ENCODE measurements at places on chromosomes 2 and 18.

DNA sequence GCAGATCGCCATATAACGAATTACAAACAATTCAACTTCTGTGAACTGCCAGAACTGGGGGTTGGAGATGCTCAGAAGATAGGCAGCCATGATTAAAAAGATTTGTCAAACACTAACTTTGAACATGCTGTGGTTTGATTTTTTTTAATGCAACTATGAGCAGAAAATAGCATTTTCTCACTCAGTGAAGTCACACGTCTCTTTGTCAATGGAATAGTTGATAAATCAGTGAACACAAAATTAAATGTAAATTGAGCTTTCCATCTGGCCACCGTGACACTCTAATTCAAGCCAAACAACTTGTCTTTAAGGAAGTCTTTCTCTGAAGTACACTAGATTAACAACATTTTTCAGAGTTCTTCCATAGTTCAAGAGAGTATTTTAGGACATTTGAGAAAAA is 228.6 kb upstream of the LINC00305 start:
- DNase-seq = no peak

- no peak for DNase-seq
Measured at GRCh38 chr2:120650022-120650644, 85.5 kb upstream of the GLI2 start.

DNA sequence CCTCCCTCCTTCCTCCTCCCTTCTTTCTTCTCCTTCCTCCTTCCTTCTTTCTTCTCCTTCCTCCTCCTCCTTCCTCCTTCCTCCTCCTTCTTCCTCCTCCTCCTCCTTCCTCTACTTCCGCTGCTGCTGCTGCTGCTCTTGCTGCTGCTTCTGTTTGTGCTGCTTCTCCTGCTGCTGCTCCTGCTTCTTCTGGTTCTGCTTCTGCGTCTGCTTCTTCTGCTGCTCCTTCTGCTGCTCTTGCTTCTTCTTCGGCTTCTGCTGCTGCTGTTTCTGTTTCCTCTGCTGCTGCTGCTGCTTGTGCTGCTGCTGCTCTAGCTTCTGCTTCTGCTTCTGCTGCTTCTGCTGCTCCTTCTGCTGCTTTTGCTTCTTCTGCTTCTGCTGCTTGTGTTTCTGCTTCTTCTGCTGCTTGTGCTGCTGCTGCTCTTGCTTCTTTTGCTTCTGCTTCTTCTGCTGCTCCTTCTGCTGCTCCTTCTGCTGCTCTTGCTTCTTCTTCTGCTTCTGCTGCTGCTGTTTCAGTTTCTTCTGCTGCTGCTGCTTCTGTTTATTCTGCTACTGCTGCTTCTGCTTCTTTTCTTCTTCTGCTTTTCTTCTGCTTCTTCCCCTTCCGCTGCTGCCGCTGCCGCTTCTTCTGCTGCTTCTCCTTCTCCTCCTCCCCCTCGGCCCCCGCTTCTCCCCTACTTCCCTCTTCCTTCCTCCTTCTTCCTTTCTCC is 8.6 kb downstream of the SNRNP27 start:
- DNase-seq = no peak

DNA sequence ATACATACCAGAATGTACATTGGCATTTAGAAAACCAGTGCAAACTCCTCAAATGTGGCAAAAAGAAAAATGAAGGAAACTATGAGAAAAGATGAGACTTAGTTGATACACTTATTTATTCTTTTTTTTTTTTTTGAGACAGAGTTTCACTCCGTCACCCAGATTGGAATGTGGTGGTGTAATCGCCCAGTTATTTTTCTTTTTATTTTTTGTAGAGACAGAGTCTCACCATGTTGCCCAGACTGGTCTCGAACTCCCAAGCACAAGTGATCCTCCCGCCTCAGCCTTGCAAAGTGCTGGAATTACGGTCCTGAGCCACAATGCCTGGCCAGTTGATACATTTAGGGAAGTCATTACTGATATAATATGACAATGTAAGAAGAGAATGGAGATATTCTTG is 274.2 kb upstream of the LRATD1 start:
- DNase-seq = no peak

- DNase-seq = no peak
Measured at GRCh38 chr2:24365826-24366225, 5.5 kb upstream of the ITSN2 start.

DNA sequence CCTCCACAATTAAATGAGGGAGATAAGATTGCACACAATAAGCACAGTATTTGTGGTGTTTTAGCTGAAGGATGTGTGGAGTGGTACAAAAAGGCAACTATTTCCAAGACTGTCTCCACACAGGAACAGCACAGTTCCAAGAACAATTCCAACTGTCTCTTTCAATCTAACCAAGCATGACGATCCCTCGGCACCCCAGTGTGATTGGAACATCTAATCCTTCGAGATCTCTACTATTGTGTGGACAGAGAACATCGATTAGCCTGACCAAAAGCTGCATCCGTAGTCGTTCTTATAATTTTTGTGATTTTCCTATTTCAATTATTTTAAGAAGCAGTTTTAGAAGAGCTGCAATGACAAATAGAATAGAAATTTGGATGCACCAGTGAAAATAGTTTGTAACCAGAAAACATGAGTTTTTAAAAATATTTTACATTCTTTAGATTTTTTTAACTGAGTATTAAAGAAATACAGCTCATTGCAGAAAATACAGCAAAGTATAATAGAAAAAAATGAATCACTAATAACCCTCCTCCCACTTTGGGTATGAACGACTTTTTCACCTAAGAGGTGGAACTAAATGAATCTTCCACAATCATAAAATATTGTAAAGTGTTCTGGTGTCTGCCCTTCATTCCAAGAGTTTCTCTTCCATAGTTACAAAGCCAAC is 76.4 kb upstream of the CABLES1 start:
- DNase-seq = no peak

GRCh38 chr18:79962311-79962710 is 2.1 kb upstream of the HSBP1L1 start:
- no peak for DNase-seq

GRCh38 chr2:235527806-235528469 is 34.1 kb downstream of the AGAP1 start:
- no peak for DNase-seq

- no peak for DNase-seq
Measured at GRCh38 chr2:1736997-1737480, 7.3 kb downstream of the PXDN start.

DNA sequence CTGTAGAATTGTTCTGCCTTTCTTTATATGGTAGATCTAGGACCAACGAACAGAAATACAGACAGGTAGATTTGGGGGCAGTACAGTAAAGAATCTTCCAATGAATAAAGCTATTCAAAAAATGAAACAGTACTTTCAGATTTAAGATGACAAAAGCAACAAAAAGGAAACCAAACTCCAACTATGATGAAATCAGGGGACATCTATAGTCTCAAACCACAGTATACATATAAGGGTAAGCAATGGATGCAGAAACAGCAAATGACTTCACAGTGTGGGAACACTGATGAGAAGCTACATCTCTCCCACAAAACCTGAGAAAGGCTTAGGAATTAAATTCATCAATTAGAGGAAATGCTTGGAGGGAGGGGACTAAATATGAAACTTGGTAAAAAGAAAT is 202.5 kb downstream of the CTNNA2 start:
- no peak for DNase-seq

DNA sequence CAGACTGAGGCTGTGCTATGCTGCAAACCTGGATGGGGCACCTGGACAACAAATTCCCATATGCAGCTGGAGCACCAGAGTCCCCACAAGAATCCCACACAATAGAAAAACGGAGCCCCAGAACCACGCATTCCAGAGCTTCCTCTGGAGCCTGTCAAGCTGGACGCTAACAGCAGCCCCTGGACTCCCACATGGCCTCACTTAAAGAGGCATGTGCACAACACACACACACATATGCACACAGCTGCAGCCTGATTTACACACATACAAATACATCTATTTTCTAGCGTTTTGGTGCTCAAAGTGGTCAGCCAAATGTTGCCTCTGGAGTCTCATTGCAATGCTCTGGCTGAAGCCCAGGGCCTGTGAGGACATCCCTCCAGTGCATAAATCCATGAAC is 632.7 kb upstream of the ID2 start:
- no peak for DNase-seq

- DNase-seq = no peak
Measured at GRCh38 chr2:236844711-236845110, 241.0 kb upstream of the COPS8 start.

- no peak for DNase-seq
Measured at GRCh38 chr2:43478412-43479086, 117.3 kb downstream of the THADA start.

DNA sequence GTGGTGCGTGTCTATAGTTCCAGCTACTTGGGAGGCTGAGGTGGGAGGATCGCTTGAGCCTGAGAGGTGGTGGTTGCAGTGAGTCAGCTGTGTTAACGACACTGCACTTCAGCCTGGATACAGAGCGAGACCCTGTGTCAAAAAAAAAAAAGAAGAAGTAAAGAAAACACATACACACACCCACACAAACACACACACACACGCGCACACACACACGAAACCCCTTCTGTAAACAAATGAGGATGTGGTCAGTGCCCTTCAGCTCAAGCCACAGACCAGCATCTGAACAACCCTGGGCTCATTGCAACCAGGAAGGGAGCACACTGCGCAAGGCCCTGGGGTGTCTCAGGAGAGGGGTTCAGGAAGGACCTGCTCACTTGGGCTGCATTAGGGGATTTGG is 47.9 kb upstream of the KCNF1 start:
- no peak for DNase-seq

GRCh38 chr2:235658351-235659174 is 164.7 kb downstream of the AGAP1 start:
- DNase-seq = no peak

DNA sequence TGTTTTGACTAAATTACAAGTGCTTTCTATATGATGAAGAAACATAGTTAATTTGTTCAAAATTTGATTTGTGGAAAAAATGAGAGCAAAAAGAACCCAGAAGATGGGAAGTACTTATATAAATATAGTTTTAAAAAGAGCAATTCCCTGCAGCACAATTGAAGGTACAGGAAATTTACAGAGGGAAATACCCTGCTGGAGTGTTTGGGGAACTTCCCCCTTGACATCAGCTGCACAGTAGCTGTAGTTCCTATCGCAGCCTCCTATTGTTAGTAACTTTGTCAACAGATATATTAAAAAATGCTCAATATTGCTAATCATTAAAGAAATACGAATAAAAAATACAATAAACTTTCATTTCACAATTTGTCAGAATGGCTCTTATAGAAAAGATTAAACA is 1118.8 kb upstream of the ZEB2 start:
- DNase-seq = no peak

GRCh38 chr2:128076461-128077106 is 14.4 kb upstream of the UGGT1 start:
- no peak for DNase-seq

GRCh38 chr2:54983345-54984220 is 66.7 kb downstream of the RTN4 start:
- no peak for DNase-seq

DNA sequence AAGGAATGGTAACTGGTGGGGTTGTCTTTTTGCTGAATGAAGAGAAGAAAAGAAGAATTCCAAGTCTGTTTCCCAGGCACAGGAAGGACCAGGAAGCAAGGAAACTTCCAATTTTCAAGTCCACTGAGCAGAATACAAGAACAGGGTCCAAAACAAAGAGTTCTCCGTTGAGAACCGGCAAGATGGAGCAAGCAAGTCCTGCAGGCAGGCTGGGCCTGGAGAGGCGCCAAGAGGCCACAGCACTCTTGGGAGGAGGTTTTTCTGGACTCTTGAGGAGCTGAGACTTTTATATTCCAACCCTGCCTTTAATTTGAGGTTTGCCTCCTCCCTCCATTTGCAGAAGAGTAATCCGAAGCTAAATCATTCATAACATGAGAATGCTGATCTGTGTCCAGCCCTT is 224.5 kb downstream of the IKZF2 start:
- DNase-seq = no peak

DNA sequence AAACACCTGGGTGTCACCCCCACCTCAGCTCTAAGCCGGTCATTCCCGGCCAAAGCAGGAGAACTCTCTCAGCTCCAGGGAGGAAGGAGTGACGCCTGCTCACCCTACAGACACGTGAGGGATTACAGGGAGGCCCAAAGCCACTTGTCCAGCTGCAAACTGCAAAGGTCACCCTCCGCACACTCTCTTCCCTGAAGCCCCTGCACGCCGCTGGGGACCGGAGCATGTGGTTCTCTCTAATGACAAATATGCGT is 108.0 kb upstream of the ID2 start:
- DNase-seq = no peak

GRCh38 chr2:124985270-124985669 is 960.2 kb downstream of the CNTNAP5 start:
- DNase-seq = no peak

DNA sequence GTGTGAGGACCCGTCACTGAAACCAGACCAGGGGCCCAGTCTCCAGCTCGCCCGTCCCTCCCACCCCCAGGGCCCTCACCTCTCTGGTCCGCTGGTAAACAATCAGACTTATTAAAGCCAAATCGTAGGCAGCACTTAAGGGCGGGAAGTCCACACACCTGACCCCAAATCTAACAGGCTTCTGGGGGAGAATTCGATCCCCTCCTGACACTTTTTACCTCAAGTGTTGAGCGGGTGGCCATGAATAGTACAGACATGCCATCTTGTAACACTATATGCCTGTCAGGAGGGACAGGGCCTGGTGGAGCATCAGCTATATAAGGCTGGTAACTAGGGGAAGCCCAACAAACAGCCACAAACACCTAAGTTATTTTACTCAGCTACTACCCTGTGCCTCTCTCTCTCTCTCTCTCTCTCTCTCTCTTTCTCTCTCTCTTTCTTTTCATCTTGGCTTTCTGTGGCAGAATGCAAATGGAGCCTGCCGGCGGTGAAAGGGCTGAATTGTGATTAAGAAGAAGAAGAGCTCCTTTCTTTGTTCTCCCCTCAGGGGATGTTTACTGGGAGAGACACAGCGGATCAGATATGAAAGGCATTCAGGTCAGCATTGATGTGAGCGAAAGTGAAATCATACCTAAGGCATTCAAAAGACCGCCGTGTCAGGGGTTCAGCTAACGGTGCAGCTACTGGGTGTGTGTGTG is 9.5 kb downstream of the ZEB2 start:
- DNase-seq = no peak

- no peak for DNase-seq
Measured at GRCh38 chr2:202344178-202344577, 31.9 kb upstream of the BMPR2 start.

DNA sequence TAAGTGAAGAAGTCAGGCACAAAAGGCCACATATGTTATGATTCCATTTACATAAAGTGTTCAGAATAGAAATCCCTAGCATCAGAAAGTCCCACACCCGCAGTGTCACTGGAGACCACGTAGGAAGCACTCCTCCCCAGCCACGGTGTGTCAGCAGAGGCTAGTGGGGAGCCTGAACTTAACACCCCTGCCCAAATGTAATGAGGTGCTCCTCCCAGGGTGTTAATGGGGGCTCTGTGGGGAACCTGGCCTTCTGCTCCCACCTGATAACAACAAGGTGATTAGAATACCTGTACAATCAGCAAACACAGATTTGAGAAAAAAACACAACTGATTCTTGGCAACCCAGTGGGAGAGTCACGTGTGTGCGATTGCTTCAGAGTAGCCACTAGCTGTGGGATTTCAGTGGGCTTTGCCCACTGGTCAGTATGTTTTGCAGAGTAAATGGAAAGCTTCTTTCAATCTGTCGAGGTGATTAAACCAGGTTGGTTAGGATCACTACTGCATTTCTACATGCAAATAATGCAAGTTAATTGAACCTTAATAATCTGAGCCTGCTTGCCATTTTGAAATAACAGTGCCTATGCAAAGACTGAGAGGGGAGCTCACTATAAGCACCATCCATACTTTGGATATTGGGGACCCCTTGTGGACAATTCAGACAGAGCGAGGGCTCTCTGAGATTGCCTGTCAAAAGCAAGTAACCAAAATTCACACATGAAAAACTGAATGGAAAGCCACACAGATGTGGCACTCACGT is 20.6 kb upstream of the ATRAID start:
- DNase-seq = peak; percentile 26

- no peak for DNase-seq
Measured at GRCh38 chr2:218149848-218150440, 16.8 kb downstream of the CXCR1 start.
